ENCODE measurements at places on chromosomes 6 and 20.

- DNase-seq: no peak
Measured at GRCh38 chr20:12354725-12355124, 437.0 kb downstream of the BTBD3 start.

DNA sequence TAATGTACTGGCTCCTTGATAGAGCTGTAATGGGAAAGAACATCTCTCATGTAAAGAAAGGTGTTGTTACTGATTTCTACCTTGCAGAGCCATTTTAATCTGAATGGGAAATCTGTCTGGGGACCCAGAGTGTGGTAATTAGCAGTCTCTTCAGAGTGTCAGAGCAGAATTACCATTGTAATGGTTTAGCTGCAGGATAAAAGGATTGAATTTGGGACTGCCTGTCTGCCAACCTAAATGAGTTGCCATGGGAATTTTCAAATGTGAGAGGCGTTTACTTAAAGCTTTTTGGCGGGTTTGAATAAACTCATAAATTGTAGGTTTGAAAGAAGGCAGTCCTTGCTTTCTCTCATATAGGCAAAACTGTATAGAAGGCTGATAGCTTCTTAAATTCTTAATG is 128.8 kb downstream of the QKI start:
- DNase-seq: no peak

GRCh38 chr6:41642960-41643898 is 5.0 kb downstream of the MDFI start:
- no peak for DNase-seq

- peak; percentile 26 for DNase-seq
Measured at GRCh38 chr20:50138479-50139393, 14.8 kb downstream of the PEDS1 start.

GRCh38 chr6:159068904-159069578 is 24.2 kb upstream of the TAGAP start:
- DNase-seq: no peak
